ENCODE measurements at places on chromosomes 11 and 22.

DNA sequence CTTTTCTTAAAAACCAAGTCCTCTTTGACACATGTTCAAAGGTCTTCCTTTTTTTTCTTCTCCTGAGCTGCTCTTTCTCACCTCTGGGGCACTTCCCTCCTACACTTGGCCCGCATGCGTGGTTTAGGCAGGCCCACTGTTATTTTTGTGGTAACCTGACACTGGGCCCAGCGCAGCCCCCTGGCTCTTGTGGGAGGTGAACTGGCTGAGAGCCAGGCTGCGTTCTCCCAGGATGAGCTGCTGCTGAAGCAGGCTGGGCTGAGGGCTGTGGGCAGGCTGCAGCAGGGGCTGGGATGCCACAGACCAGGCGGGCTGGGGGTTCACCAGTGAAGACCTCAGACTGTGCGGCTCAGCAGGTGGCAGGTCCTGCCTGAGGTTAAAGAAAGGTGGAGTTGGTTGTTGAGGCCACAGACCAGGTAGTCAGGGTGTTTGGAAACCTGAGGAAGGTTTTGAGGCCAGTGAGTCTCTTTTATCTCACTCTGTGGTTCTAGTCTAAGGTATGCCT, 72.4 kb downstream of the TEAD1 start:
- DNase-seq, result no peak

DNA sequence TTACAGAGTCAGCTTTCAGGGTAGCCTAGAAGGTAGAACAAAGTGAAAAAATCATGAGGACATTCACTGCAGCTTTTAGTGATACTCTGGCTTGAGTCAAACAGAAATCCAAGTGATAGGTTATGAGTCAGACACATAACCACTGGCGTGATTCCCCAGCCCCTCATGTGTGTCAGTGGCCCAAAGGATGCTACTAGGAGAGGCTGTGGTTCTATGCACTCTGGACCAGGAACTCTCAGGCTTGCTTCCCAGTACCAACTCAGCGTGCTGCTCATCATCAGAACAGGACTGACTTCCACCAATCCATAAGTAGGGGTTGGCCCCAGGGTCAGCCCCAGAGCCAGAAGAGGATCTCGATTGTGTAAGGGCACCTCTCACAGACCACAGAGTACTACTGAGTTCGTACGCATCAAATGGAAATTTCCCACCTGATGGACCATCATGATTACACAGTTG, 116.8 kb downstream of the MED15 start:
- no peak for DNase-seq

- no peak for DNase-seq
Observed at GRCh38 chr11:92867913-92868619, 101.4 kb upstream of the MTNR1B start.

- no peak for DNase-seq
Observed at GRCh38 chr11:74276581-74276980, 34.9 kb downstream of the P4HA3 start.

GRCh38 chr22:46275455-46276122, 7.8 kb downstream of the TTC38 start:
- DNase-seq, result no peak

- DNase-seq, result no peak
Observed at GRCh38 chr22:19816372-19817119, 38.1 kb downstream of the GNB1L start.

Data from amygdala (tissue), 56 donors.